ENCODE measurements at places on chromosomes 2 and 18.

- no peak for DNase-seq
These were observed 29.6 kb downstream of the TNS1 start for GRCh38 chr2:217973008-217973787.

DNA sequence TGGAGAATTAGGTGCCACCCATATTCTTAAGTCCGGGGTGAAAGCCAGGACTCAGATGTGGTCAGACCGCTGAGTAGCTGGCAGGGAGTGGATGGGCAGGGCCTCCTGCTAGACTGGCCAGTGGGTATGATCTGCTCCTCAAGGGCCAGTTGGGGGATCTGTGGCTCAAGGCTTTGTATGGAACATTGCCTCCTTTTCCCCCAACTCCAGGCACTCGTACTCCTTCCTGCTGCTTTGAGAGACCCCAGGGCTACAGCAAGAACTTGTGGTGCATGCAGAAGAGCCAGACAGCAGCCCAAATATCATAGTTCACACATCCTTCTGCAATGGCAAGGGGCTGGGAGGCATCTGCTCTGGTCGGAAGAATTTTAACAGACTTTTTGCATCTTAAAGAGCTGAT, 61.7 kb downstream of the PDCL3 start:
- no peak for DNase-seq

DNA sequence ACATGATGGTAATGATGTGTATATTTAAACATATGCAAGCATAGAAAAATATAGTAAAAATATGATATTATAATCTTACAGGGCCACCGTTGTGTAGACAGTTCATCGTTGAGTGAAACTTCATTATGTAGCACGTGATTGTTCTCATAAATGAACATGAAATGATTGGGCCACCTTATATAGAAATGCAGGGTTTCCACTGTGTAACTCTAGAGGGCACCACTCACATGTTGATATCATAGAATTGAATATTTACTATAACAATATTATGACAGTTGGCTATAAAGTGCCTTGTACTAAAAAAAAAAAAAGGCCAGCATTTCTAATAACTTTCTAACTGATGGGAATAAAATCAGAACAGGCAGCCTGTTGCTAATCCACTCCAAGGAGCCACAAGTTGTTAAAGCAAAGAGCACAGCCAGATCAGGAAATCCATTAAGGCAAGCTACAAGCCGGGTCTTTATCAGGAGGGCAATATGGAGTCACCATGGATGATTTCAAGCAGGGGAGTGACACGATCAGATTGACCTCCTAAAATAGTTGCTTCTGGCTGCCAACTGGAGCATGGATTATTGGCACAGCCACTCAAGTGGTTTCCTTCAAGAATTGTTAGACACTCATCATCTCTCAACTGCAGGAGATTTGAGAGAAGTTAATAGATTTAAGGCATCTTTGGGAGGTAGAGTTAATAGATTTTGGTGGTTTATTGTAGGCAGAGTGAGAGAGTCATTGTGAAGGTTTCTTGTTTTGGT, 16.7 kb downstream of the IL1F10 start:
- DNase-seq: no peak

DNA sequence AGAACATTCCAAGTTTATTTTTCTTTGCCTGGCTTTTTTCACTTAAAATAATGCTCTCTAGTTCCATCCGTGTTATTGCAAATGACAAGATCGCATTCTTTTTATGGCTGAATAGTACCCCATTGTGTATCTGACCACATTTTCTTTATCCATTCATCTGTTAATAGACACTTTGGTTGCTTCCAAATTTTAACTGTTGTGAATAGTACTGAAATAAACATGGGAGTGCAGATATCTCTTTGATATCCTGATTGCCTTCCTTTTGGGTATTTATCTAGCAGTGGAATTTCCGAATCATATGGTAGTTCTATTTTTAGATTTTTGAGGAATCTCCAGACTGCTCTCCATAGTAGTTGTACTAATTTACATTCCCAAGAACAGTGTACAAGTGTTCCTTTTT, 230.5 kb downstream of the FIGN start:
- DNase-seq: no peak

- no peak for DNase-seq
These were observed 310.2 kb upstream of the NRP2 start for GRCh38 chr2:205372141-205372540.

GRCh38 chr2:171480908-171481307, 41.4 kb upstream of the CYBRD1 start:
- no peak for DNase-seq

- no peak for DNase-seq
These were observed 888 bp downstream of the VAMP5 start for GRCh38 chr2:85584857-85585780.

GRCh38 chr2:85695121-85695520, 963 bp downstream of the GNLY start:
- DNase-seq: no peak

- DNase-seq: no peak
These were observed 131.1 kb downstream of the LRRTM4 start for GRCh38 chr2:77391119-77391518.

DNA sequence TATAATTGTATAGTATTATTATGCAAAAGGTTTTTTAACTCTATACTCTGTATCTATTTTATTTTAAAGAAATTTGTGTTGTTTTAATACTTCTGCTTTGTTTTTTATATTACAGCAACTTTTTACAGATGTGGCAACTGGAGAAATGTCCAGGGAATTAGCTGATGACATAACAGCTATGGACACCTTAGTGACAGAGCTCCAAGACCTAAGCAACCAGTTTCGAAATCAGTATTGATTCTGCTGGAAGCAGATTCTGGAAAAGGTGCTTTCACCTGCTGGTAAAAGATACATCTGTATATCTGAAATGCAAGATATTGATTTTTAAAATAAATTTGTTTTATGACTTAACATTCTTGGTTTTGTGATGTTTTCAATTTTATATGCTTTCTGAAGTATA, 126.1 kb upstream of the LTBP1 start:
- DNase-seq: no peak

DNA sequence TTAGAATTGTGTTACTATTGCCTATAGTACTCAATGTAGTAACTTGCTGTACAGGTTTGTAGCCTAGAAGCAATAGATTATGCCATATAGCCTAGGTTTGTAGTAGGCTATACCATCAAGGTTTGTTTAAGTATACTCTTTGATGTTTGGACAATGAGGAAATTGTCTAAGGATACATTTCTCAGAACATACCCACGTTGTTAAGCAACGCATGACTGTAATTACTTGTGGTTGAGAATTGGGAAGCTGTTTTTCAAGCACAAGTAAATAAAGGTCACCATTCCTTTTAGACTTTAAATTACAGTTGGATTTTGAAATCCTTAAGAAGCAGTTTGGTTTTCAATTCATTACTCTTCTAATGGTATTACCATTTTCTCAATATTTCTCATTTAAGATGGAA, 89.8 kb upstream of the KCNH7 start:
- DNase-seq: no peak

GRCh38 chr2:96082211-96083063, 33.9 kb downstream of the ADRA2B start:
- DNase-seq: no peak

DNA sequence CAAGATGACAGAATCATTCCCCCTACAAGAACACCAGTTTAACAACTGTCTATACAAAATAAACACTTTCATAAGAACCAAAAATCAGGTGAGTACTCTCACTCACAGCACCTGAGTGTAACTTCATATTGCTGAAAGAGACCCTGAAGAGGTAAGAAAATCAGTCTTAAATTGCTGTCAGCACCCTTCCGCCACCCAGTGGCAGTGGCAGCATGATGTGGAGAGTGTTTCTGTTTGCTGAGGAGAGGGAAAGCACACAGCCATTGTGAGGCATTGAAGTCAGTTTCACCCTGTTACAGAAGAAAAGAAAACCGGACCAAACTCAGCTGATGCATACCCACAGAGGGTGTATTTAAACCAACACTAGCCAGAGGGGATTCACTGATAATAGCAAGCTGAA, 1240.8 kb upstream of the CRIM1 start:
- no peak for DNase-seq

- no peak for DNase-seq
These were observed 433 bp downstream of the NPC1 start for GRCh38 chr18:23585897-23586248.

DNA sequence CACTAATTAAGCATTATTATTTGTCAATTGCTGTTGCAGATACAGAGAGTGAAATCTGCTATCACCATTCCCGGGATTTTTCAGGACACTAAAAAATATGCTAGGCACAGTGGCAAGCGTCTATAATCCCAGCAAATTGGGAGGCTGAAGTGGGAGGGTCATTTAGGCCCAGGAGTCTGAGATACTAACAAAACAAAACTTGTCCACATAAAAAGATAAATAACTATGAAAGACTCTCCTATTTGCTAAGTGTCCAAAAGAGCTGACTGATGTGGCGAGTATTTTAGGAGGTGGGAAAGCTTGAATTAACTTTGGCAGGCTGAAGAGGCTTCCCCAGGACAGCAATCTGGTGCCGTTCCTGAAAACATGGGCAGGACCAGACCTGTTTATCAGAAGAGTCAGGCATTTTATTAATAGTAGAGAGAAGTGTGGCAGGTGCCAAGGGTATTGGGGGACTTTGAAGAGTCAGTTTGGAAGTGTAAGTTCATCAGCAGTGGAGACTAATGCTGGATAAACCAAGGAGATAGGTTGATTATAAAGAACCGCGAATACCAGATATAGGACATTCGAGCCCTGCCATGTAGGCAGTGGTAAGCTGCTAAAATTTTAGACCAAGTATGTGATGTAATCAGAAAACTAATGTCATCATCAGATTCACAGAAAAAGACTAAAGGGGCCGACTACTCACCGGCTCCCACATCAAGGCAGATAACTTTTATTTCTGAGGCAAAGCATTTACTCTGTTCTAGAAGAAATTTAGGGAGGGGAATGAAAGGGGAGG, 201.8 kb downstream of the EPHA4 start:
- DNase-seq: no peak

DNA sequence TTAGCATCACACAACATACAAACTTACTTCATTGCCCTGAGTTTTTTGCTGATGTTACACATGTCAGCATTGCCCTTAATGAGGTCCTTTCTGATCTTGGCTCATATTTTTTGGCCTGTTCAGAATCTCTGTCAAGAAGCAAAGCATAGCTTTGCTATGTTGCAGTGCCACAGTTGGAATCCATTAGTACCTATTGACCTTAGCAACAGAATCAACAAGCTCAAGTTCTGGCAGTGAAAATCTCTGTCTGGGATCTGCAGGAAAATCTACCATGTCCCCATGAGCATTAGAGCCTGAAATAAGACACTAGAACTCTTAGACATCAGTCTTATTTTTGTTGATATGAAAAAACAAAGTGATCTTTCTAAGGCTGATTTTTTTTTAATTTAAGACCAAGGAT, 105.6 kb upstream of the FHL2 start:
- no peak for DNase-seq

GRCh38 chr2:48438266-48438665, 91.7 kb upstream of the STON1 start:
- no peak for DNase-seq

- DNase-seq: no peak
These were observed 186.8 kb upstream of the DLGAP1 start for GRCh38 chr18:4641771-4642368.

DNA sequence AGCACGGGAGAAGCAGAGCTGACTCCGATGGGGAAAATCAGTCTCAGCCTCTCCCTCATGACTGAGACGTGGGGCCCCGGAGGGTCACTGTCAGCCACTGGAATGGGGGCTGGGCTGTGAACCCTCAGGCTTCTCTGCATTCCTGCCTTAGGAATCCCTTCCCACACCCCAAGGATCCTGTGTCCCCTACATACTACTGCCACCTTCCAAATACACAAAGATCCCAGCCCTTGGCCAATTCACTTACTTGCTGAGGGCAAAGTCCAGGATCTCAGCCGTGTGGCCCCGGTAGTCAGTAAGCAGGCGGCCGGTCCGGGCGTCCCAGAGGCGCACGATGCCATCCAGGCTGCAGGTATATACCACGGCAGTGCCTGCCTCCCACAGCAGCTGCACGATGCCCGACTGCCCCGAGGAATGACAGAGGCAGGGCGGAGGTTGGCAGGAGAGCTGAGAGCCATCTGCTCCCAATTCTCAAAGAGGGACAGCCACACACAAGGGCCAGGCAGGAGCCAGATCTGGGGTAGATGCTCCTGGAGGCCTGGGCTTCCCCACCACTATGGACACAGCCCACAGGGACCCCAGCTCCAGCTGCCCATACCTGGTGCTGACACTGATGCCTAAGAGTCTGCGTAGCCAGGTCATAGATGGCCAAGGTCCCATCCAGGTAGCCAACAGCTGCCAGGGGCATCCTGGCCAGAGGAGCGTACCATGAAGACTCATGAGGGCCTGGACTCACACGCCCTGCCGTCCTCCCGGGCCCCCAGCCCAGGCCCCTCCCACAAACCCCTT, 4.2 kb downstream of the GPBAR1 start:
- no peak for DNase-seq

Data from stimulated activated CD4-positive, alpha-beta T cell treated with anti-CD3 and anti-CD28 coated beads, Interleukin-12 subunit alpha, Interleukin-12 subunit beta, amount 100 ng/mL, for 48 hours (primary cell).